ENCODE measurements at places on chromosomes 6 and 20.

GRCh38 chr6:13479971-13480434 is 7.4 kb downstream of the GFOD1 start:
- no peak for DNase-seq

DNA sequence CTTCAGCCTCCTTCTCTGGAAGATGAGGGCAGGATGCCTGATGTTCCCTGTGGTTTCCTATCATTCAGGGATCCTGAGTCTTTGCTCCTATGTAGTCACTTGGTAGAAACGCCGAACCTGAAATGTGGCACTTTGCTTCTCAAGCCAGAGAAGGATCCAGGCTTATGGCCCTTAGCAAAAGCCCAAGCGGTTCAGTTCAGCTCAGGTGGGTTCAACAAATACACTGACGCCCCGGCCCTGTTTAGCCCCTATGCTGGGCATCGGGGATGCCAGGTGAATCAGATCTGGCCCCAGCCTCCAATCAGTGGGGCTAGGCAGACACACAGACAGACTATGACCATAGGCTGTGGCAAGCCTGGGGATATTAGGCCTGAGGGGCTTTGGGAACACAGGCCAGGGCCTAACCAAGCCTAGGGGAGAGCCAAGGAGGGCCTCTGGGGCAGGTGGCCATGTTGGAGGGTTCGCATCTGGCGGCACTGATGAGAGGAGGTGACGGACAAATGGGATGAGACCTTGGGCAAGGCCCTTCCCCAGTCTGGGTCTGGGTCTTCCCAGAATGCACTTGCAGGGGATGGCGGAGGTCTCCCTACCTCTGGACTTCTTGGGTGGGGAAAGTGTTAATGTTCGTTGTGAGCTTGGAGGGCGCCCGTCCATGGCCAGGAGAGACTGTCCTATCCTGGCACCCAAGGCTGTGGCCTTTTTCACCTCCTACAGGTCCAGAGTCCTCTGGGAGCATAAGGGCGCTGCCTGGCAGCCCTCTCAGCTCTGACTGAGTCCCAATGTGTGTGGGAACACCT is 17.6 kb upstream of the SRC start:
- no peak for DNase-seq

GRCh38 chr20:43161716-43162115 is 28.0 kb downstream of the PTPRT start:
- DNase-seq = no peak

DNA sequence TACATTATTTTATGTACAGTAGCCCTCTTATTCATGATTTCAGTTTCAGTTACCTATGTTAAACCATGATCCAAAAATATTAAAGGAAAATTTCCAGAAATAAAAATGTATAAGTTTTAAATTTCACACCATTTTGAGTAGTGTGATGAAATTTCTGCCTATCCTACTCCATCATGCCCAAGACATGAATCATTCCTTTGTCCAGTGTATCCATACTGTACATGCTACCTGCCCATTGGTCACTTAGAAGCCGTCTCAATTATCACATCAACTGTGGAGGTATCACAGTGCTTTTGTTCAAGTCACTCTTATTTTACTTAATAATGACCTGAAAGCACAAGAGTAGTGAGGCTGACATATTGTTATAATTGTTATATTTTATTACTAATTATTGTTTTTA is 32.3 kb upstream of the PLCB4 start:
- no peak for DNase-seq

GRCh38 chr6:30213667-30213956 is 406 bp upstream of the TRIM26 start:
- no peak for DNase-seq

DNA sequence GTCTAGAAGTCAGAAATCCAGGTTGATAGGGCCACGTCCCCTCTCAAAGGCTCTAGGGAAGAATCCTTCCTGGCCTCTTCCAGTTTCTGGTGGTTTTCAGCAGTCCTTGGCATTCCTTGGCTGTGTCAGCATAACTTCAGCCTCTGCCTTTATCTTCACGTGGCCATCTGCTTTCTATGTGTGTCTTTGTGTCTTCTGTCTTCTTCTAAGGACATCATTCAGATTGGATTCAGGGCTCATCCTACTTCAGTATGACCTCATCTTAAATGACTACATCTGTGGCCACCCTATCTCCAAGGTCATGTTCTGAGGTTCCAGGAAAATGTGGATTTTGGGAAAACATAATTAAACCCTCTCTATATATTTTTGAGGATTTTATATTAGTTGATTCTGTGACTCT is 23.0 kb downstream of the C6orf89 start:
- no peak for DNase-seq

DNA sequence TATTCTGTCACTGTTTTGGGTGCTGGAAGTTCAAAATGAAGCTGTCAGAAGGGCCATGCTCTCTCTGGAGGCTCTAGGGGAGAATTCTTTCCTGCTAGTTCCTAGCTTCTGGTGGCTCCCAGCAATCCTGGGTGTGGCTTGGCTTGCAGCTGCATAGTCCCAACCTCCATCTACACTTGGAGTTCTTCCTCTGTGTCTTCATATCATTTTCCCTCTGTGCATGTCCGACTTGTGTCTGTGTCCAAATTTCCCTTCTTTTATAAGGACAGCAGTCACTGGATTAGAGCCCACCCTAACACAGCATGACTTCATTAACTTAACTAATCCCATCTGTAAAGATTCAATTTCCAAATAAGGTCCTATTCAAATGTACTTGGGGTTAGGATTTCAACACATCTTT is 23.3 kb upstream of the ENPP1 start:
- DNase-seq = no peak

GRCh38 chr6:143515766-143516355 is 4.3 kb upstream of the FUCA2 start:
- no peak for DNase-seq

DNA sequence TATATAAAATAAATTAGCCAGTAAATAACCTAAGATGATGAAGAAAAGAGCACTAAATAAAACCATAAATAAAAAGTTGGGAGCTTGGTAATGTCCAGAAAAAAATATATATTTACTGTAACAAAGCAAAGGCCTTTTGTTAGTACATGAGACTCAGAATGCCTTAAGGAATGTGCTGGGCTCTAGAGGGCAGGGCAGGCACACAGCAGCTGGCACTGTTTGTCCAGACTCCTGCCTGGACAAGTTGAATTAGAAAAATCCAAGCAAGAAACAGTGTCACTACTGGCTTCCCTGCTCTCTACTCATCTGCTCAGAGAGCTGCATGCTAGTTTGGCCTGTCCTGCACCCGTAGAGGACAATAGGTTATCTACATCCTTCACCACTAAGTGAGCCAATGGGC is 8.8 kb downstream of the DEFB129 start:
- DNase-seq = no peak

DNA sequence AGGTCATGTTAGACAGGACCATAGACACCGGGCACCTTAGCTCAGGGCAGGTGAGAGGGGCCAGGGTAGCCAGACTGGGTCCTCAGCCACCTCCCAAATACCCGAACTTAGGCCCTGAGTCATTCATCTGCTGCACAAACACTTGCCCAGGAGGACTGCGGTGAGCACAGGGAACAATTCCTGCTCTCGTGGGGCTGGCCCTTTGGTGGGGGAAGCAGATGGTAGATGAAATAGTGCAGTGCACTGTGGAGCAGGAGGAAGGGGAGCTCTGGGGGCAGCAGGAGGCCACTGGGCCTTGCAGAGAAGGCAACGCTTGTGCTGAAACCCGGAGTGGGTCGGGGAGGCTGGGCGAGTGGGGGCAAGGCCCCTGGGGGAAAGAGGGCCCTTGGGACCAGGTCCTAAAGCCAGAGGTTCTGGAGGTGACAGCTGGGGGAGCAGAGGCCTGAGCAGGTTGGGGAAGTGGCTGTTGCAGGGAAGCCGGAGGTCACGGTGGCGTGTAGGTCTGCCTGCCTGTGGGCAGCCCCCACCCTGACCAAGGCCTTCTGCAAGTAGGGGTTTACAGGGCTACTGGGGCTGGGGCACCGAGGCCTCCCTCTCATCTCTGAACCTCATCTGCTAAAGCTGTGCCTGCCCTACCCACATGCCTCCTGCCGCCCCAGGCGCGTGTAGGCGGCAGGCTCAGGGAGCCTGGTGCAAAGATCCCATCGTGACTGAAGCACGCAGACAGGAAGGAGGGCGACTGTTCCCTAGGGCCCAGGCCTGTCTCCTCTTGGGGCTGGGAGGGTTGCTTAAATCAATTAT is 4.7 kb upstream of the NPBWR2 start:
- no peak for DNase-seq

DNA sequence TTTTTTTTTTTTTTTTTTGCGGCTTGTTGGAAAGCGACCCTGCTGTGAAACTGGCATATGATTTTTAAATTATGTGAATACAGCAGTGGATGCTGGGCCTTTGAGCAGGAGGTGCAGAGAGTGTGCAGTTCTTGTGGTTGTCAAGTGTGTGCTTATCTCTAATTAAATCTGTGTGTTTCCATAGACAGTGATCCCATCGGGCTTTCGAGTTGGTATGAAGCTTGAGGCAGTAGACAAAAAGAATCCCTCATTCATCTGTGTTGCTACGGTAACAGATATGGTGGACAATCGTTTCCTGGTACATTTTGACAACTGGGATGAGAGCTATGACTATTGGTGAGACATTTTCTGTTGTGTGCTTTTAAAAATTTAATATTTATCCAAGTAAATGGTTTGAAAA is 52.4 kb downstream of the L3MBTL3 start:
- DNase-seq = no peak

DNA sequence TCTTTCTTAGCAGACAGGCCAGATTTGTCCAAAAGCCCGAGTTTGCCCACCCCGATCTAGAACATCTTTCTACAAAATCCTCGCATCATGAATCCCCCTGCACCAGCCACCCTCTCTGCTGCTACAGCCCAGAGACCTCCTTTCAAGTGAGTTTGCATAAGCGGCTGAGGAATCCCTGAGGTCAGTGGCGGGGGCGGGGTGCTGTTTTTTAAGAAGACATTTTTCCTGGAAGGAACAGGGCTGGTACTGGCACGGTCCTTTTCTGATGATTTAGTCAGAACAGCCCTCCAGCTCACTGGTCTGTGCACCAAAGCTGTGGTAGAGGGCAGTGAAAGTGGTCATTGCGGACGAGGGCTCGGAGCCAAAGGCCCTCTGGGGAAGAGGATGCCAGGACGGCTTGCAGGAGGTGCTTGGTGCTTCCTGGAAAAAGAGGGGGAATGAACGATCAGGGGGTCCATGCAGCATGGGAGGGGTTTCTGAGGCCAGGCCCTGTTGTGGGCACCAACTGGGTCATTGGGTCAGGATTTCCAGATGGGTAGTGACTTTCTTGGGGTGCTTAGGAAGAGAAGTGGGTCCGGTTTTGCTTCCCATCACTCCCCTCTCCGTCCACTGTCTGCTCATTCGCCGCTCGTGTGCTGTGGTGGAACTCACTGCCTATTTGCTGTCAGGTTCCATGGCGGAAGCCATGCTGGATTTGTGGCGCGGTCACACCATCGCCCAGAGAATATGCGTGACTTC is 50.4 kb downstream of the GNAS-AS1 start:
- no peak for DNase-seq

DNA sequence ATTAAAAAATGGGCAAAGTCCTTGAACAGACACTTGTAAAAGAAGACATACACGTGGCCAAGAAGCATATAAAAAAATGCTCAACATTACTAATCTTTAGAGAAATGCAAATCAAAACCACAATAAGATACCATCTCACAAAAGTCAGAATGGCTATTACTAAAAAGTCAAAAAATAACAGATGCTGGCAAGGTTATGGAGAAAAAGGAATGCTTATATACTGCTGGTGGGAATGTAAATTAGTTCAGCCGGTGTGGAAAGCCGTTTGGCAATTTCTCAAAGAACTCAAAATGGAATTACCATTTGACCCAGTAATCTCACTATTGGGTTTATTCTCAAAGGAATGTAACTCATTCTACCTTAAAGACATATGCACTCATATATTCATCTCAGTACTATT is 166.6 kb downstream of the KHDC1L start:
- no peak for DNase-seq

DNA sequence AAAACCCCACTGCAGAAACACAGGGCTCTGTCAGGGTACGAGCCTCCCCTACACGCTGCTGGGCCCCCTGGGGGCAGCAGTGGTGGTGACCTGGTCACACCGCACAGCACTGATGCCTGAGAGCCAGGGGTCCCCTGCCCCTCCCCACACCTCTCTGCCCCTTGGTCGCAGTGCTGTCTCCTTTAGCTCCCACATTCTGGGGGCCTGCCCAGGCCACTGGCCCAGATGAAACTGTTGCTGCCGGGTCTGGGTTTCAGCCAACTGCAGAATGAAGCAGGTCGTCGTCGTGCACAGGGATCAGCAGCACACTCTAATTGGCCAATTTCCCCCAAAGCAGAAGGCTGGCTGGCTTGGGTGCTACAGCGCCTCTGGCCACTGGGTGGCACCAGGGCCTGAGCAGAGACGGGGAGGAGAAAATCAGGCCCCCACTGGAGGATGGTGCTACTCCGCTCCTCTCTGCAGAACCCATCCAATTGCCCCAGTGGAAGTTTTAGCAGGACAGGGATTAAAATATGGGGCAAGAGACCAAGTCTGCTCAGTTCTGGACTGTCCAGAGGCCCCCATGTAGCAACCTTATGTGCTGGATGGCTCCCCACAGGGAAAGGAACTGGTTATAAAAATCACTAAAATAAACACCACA is 26.1 kb downstream of the DIDO1 start:
- no peak for DNase-seq

DNA sequence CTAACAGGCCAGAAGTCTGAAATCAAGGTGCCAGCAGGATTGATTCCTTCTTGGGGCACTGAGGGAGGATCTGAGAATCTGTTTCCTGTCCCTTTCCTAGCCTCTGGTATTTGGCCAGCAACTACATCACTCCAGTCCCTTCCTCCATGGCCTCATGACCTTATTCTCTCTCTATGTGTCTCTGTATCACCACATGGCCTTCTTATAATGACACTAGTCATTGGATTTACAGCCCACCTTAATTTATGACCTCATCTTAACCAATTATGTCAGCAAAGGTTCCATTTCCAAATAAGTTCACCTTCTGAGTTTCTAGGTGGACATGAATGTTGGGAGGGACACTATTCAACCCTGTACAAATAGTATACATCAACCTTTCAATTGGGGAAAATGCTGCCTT is 29.3 kb downstream of the SCML4 start:
- no peak for DNase-seq

DNA sequence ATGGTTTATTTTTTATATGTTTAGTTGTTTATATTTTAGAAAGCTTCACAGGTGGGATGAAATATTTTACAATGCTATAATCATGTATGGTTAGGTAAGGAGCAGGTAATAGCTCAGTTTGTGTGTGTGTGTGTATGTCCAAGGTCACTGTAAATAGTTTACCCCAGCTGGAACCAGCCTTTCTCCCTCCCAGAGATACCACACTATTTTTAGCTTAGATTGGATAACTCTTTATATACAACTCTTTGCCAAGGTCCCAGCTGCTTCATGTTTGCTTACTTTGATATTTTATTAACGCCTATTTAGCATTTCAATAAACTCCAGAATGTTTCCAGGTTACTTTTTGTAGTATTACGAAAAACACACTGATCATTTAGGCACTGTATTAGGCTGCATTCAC is 1.8 kb upstream of the PEX7 start:
- no peak for DNase-seq

DNA sequence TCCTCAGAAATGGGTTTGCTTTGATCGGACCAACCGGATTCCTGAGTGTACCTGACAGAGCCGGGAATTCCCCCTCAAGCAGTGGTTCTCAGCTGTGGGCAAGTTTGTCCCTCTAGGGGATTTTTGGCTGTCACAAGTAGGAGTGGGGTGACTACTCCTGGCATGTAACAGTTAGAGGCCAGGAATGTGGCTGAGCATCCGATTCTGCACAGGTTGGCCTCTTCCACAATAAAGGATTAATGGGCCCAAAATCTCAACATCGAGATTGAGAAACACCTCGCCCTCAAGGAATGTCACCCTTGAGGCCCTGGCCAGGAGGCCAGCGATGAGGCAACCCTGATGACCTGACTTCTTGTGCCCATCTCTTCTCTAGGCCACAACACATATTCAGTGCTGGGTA is 7.9 kb downstream of the AGPAT4 start:
- no peak for DNase-seq
